ENCODE measurements at places on chromosomes 11 and 22.

GRCh38 chr22:19241593-19241906, 50.0 kb downstream of the CLTCL1 start:
- no peak for DNase-seq

GRCh38 chr22:30040499-30041260, 39.6 kb upstream of the HORMAD2 start:
- DNase-seq, result no peak

GRCh38 chr11:86245369-86246292, 1.1 kb downstream of the EED start:
- no peak for DNase-seq

DNA sequence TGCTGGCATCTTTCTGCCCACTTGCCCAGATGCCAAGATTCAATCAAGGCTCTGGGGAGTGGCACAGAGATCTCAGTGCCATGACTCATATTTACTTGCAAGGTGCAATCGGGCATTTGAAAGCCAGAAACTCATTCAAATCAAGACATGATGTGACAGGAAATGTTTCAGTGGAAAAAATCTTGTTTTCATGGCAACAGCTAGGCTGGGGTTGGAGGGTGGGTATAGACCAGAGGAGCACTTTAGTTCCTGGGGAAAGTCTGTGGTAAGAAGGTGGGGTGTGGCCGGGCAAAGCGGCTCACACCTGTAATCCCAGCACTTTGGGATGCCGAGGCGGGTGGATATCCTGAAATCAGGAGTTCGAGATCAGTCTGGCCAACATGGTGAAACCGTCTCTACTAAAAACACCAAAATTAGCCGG, 1.2 kb downstream of the MAJIN start:
- peak; percentile 72 for DNase-seq

DNA sequence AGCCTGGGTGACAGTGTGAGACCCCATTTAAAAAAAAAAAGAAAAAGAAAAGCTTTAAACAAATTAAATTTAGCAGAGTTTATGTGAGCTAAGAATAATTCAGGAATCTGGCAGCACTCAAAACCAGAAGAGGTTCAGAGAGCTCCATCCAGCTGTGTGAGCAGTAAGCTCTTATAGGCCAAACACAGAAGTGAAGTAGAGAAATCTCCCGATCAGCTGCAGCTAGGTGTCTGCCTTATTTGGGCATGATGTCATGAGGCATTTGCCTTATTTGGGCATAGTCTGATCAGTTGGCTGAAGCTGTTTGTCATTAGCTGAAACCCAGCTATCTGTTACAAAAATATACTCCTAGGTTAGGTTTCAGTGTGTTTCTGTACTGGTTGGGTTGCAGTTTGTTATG, 8.2 kb downstream of the MS4A15 start:
- no peak for DNase-seq

- DNase-seq, result no peak
These were observed 55.6 kb downstream of the OR4C45 start for GRCh38 chr11:50088231-50088630.

DNA sequence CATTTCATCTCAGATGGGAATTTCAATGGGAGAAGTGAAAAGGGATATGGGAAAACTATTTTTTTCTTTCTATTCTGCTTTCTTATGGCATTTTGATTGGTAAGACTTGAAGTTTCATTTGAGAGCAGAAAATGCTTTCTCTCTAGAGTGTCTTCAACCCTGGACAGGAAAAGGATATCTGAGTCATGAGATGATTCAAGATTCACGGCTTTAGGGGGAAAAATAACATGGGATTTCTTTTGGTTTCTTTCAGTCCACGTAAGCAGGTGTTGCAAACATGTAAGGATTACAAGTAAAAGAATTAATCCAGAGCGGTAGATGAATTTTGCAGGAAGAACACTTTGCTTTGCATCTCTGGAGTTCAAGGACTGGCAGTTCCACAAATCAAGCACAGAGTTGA, 1001.0 kb upstream of the TENM4 start:
- peak; percentile 66 for DNase-seq

- no peak for DNase-seq
These were observed 29.4 kb upstream of the CAPRIN1 start for GRCh38 chr11:34021977-34022735.

DNA sequence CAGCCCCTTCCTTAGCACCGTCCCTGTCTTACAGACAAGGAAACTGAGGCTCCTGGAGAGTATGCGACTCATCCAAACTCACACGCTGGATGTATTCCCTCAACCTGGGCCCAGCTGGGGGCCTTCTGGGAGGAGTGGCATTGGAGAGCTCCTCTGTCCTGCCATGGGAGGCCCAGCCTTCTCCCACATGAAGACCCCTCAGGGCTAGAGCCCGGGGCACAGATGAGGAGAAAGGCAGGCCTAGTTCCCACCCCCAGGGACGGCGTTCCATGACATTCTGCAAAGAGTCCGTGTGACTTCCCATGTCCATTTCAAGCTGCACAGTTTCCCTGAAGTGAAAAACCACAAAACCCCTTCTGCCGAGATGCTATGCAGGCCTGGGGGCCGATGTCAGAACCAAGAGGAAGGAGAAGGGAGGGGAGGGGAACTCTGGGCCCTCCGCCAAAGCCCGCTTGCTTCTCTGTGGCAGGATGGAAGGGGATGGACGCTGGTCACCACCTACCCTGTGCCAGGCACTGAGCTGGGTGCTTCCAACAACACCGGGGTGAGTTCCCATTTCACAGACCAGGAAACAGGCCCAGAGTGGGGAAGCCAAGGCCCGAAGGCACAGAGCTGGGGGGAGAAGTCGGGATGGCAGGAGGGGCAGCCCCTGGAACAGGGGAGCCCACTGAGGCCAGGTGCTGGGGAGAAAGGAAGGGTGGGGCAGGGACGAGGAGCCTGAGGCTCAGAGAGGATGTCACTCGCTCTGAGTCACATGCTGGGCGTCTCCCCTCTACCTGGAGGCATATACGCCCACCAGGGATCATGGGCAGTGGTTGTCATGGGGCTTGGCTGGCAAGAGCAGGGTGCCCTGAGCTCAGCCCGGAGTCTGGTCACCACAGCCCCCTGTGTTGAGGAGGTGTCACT, 15.7 kb downstream of the RAC2 start:
- no peak for DNase-seq

DNA sequence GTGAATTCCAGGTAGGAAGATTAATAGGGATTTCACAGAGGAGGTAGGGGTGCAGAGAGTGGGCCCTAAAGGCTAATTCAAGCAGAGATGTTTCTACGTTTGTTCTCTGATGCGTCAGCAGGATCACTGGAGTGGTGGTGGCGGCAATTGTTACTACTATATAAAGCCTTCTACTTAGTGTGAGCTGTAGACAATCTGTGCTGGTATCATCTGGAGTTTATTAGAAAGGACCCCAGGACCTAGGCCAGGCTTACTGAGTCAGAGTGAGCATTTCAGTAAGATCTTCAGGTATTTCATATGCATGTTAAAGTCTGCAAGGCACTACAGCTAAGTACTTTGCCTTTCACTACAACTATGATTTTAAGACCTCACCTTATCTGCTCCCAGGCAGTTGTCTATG, 59.5 kb downstream of the USP35 start:
- no peak for DNase-seq

DNA sequence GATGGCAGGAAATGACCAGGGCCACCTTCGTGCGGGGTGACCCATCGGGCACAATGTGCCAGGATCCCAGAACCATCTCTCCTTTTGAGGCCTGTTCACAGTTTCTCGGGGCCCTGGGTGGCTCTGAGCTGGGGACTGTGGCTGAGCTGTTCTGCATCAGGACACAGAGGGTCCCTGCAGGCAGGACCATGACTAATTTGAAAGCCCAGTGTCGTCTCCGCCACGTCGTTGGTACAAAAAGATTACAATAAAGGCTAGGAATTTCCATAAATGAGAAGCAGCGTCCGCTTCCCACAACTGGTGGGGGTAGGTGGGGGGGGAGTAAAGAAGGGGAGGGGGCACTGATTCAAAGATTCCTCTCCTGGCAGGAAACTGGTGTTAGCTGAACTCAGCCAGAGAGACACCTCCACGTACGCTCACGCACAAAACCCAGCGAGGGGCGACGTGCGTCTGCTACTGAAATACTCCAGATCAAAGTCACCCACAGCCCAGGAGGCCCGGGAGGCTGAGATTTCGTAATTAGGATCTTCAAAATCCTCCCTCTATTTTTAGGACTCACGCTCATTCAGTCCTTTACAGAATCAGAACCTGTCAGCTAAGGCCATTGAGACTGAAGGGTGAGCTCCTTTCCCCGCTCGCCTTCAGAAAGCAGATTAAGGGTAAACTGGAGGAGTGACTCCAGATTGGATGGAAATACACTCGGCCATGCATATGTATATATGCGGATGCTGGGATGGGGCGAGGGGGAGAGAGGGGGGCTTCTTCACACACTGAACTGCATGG, 11.0 kb downstream of the MN1 start:
- no peak for DNase-seq

DNA sequence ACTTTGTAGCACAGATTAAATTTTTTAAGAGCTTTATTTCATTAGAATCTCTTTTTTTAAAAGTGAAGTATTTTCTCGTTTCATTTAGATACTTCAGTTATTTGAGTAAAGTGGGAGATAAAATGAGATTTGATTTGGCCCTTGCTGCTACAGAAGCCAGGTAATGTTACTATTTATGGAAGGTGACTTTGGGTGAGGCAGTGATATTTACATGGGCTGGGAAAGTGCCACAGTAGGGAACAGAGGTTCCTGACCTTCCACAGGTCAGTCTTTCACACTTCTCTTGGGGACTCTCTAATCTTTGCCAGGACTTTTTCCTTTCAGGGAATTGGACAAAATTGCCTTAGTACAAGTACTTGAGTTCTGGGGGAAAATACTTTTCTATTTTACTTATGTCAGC, 20.4 kb downstream of the CTR9 start:
- DNase-seq, result no peak

GRCh38 chr11:70586261-70587074, 188.1 kb downstream of the CTTN start:
- no peak for DNase-seq

DNA sequence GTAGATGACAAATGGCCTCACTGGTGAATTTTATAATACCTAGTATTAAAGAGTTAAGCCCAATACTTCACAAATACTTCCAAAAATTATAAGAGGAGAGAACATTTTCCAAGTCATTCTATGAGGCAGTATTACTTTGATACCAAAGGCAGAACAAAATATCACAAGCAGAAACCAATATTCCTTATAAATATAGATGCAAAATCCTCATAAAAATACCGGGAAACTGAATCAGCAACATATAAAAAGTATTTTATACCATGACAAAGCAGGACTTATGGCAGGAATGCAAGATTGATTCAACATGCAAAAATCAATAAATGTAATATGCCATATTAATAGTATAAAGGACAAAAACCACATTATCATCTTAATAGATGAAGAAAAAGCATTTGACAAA, 22.1 kb upstream of the AMPD3 start:
- no peak for DNase-seq

DNA sequence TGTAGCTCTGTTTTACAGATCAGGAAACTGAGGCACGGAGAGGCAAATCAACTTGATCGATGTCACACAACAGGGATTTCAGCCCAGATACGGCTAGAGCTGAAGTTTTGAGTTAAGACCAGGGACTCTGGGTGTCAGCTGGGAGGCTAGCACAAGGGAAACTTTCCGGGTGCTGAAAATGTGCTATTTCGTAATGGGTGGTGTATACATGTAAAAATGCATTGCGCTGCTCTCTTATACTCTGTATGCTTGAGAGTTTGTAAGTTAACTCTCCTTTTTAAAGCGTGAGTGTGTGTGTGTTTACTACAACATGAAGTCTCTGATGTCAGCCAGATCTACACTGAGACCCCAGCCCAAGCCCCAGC, 227.6 kb downstream of the MN1 start:
- DNase-seq, result no peak

DNA sequence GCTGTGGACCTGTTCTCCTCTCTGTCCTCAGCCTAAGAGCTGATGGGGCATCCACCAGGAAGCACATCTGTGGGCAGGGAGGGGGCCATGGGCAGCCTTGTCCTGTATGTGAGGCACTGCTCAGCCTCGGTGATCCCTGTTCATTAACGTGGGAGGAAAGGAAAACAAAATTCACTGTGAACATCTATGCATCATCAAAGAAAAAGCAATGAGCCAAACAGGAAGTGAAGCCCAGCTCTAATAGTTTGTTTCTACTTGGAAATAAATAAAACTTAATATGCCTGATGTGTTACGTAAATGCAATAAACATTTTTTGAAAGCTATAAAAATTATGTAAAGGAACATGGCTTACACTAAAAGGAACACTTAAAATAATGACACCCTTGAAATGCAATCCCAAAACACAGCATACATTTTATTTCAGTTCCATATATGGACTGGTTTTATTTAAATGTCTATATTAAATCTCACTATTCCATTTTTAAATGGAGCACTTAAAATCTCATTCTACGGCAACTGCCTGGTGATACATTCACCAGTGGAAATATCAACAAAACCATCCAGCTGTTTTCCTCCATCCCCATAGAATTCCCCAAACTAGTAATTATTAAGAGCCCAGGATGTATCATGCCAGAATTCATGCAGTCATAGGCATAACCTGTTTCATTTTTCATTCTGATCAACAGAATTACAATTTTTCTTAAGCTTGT, 78.3 kb downstream of the ZNF280B start:
- DNase-seq, result no peak

GRCh38 chr22:38757464-38757757, 1.6 kb upstream of the SUN2 start:
- DNase-seq, result no peak

DNA sequence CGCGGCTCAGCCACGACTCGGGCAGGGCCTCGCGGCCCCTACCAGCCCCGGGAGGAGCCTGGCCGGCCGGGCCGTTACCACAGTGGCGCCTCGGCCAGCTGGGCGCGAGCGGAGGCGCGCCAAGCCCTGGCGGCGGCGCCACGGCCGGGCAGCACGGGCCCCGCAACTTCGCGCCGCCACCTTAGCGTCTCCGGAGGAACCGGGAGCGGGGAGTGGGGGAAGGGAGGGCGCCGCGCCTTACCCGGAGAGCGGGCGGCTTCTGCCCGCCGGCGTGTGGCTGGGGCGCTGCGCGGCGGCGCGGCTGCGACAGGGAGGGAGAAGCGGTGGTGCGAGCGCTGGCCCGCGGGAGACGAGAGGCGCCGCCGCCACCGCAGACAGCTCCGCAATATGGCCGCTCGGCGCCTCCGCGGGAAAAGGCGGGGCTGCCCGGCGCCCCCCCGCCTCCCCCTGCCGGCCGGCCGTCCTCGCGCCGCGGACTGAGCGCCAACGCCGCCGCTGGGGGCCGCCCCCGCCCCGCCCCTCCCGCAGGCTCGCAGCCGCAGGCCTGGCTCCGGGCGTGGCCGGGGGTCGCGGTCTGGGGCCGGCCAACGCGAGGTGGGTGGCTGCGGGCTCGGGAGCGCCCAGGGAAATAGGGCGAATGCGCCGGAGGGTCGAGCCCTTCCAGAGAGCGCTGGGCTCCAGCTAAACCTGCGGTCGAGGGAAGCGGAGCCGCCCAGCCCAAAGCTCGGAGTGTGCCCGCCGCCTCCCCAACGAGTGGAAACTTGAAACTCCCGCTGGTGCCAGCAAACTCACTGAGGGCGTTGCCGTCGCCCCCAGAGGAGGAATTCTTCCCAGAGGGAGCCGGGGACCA, at the start of gene RDX:
TSS of gene RDX (minus strand) at position 389 of the 850 bp plus-strand sequence. CDS start 16,922 bp downstream, outside the sequence.
- DNase-seq, result peak; percentile 82

GRCh38 chr22:44620841-44621257, 81.2 kb upstream of the PRR5 start:
- DNase-seq, result no peak

Data from NCI-H226 (cell line).